ENCODE measurements at places on chromosomes 2 and 18.

DNA sequence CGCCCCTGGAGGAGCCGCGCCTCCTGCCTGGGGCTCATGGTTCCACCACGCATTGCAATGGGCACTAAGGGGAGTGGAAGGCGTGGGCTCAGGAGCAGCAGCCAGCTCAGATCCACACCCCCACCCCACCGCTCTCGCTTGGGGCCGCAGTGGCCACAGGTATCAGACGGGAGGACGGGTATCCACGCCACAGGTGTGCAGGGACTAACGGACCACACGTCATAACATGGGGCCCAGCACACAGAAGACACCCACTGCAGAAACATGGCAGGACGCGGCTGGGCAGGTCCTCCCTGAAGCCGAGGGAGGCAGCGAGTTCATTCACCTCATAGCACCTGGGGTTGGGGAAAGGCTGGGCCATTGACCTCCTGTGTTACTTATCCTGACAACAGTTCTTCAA, 13.0 kb downstream of the HDAC4 start:
- DNase-seq = no peak

GRCh38 chr18:50573679-50574078, 13.8 kb downstream of the MAPK4 start:
- no peak for DNase-seq

DNA sequence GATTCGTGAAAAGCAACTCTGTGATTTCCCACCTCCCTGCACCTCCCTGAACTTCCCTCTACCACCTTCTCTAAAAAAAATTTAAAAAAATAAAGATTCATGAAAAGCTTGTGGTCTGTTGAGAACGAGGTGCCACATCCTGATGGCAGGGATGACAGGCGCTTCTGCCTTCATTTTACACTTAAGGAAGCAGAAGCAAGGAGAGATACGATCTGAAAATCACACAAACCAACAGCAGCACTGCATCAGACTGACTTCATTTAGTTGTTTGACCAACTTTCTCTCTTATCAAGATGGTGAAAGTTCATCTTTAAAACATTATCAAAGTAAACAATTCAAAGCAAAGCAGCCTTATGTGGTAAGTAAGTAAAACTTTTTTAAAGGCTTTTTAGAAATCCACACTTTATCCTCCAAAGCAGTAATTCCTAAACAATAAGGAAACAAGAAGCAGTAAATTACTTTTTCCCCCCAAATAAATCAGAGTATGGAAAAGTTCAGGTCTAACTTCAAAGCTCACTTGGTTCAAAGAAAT, 15.5 kb downstream of the WDFY1 start:
- no peak for DNase-seq

DNA sequence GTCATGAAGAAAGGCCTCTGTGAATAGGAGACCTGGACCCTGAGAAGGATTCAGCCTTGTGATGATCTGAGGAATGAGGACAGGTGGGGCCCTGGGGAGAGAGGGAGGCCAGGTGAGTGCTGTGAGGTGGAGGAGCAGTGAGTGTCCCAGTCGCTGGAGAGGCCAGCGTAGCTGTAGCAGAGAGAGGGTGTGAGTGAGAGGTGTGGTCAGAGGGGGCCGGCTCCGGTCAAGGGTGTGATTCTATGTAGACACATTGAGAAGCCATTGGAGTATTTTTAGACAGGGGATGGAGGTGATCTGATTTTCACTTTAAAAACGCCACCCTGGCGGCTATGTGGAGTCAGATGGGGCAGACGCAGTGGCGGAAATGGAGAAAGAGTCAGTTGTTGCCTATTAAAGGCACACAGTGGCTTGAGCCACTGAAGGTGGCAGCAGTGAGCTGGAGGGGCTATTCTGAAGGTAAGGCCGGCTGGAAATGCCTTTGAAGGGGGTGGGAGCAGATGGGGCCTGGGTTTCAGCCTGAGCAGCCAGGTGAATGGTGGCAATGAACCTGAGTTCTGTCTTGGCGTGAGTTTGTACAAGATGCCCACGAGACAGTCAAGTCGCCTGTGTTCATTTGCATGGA, 55.6 kb downstream of the GREB1 start:
- DNase-seq = no peak

DNA sequence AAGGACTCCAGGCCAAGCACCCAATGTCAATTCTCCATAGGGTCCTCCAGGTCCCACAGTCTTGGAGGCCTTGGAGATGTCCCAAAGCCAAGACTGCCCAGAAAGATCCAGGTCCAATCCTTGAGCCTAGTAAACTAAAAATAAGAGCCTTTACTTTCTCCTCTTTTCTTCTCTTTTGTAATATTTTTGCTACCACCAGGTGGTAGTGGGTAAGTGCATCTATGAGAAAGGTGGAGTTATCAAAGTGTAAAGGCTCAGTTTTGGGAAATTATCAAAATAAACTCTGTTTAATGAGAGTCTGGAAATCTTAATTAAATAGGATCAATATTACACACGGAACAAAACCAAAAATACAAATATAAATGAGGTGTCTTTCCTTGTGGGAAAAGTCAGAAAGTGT, 276.4 kb downstream of the ALK start:
- DNase-seq = no peak

GRCh38 chr2:4556135-4556896, 852.9 kb downstream of the DCDC2C start:
- DNase-seq = no peak

DNA sequence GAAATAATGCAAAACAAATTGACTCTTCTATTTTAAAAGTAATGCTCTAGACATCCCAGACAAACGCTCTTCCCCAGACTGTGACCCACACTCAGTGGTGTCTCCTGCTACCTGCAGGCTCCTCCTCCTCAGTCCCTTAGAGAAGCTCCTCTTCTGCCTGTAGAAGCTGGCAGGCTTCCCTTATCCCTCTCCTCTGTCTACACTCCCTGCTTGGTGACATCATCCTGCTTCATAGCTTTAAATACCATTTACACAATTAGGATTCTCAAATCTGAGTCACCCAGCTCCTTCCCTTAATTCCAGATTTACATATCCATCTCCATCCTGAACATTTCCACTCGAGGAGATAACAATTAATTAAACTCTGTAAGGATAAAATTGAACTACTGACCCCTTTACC, 167.9 kb downstream of the FBXO15 start:
- DNase-seq = no peak

DNA sequence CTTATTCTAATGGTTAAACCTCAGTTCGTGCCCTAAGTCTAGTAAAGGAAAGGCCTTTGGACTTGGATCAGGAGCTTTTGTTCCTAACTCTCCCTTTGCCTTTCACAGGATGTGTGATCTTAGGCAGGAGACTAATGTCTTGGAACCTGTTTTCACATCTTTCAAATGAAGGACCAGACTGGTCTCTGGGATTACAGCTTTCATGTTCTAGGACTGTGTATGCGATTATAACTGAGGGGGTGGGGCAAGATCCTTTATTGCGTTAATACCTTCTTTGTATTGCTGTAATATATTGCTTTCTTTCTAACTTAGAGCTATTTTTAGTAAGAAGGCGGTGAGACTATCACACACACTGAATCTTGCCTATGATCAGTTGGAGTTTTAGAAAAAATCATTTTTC, 368.1 kb downstream of the RPRM start:
- no peak for DNase-seq

GRCh38 chr2:45568935-45569334, 42.1 kb downstream of the SRBD1 start:
- DNase-seq = no peak

DNA sequence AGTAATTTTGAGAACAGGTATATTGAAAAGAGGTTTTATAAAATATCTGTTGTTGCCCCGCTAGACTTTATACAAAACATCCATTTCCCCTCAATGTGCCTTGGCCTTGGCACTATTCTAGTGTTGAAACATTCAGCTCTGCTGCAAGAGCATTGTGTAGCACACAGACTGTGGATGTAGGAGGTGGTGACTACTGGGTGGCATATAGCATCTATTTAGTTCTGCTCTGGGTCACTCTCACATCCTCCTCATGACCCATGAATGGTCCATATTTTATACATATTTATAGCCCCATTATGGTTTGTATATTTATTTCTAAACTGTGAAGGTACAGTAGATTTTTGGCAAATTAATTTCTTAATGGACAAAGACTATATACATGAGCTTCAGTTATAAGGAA, 1022.0 kb upstream of the CELF4 start:
- no peak for DNase-seq

- DNase-seq = no peak
These were observed 36.9 kb upstream of the KLF7 start for GRCh38 chr2:207202645-207203044.

GRCh38 chr2:125272651-125273050, 1247.6 kb downstream of the CNTNAP5 start:
- no peak for DNase-seq

DNA sequence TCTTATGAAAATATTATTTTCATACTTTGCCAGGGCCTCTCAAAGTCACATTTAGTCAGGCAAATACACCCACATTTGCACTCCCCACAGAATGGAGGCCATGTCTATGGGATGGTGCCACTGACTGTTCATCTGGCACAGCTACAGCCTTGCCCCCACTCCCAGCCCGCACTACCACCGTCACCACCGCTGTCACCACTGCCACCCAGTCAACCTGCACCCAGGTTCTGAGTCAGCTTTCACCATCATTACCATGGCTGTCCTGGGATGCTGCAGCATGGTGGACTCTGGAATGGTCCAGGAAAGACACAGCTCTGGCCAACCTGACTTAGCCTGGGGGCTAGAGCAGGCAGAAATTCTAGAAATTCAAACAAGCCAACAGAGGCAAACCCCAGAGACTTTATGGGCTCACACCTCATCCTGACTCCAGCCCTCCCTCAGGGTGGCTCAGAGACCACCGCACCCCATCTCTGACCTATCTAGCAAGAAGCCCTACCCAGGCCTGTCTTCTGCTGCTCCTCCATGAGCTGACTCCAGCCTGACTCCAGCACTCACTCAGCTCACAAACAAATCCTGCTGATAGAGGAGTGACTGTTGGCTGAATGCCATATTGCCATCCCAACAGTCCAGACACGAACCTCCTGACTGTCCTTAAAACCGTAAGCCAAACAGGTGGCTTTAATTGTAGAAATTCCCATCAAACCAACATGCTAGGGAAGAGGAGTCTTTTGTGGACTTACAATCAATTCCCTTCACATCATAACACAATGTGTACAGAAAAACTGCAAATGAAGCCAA, 28.0 kb downstream of the DNER start:
- no peak for DNase-seq

DNA sequence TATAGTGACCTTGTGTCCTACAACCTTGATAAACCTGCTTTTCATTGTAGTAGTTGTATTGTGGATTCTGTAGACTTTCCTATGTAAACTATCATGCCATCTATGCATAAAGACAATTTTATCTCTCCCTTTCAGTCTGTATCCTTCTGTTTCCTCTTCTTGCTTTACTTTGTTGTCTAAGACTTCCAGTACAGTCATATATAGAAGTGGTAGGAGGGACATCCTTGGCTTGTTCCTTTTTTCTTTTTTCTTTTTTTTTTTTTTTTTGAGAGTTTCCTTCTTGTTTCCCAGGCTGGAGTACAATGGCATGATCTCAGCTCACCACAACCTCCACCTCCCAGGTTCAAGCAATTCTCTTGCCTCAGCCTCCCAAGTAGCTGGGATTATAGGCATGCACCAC, 39.7 kb downstream of the UBE2F start:
- DNase-seq = no peak

- DNase-seq = no peak
These were observed 78.4 kb downstream of the DPP4 start for GRCh38 chr2:161995553-161996016.

DNA sequence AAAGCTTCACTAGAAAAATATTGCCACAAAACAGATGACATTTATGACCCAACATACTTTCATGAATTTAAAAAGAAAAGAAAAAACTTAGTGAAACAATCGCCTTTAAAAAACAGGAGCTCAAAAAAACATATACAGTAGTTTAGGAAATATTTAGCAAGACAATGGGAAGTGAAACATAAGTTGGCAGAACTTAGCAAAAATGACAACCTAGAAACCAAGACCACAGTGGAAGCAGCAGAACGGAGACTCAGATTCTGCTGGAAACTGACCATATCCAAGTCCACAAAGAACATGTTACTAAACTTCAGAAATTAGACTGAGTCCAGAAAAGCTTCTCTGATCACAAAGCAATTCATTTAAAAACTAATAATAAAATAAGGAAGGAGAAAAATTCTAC, 41.8 kb upstream of the CTAGE1 start:
- no peak for DNase-seq

DNA sequence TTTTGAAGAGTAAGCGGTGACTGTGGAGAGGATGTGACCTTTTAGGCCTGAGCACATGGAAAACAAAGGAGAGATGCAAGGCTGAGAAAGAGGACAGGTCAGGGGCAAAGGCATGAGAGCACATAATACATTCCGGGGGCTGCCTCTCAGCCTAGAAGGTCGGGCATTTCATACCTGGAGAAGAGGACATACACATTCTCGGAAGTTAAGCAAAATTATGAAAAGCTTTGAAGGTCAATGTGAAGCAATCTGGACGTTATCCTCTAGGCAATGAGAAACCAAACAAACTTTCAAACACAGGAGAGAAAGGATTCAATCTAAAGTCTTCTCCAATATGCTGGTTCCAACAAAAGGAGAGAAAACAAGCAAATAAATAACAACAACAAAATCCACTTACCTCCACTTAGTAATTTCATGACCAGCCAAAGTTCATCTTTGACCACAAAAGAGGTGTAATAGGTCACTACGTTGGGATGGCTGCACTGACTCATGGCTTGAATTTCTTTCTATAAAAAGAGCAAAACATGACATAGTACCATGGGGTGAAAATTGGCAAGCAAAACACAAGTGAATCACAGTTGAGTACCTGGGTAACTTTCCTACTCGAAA, 80.4 kb downstream of the STK39 start:
- DNase-seq = no peak

- DNase-seq = no peak
These were observed 41.6 kb downstream of the SEMA4F start for GRCh38 chr2:74695663-74696062.

DNA sequence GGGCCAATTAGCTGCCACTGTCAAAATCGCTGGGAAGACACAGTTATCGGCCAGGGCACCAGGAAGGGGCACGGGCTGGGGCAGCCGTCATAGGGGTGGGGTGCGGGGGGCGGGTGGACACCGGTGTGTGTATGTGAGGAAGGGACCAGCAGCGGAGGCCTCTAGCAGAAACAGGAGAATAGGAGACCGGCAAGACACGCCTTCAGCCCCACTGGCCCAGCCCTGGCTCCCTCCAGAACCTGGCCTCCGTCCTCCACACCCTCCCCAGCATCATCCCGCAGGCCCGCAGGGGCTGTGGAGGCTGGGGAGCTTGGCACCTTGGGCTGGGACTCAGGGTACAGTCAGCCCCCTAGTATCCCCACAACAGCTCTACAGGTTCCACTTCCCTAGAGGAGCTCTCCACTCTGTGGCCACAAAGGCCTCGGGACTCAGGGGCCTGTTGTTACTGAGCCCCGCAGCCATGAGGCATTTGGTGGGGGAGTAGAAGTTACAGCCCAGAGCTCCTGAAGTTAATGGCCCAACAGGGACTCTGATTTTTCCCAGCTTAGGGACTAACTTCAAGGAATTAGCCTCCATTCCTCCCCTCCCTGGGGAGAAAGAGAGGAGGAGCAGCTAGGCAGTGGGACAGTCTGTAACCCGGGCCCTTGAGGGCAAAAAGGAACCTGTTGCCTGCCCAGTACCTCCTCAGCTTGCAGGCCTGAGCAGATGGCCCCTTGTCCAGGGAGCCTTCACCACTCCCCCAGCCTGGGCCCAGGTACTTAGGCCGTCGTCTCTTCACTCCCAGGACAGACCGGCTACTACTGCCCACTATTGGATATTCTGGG, 19.9 kb downstream of the SH2D6 start:
- DNase-seq = no peak
